SHP77 treated with DMSO at 0.1 percent for 48 hours (cell line): ENCODE measurements at places on chromosomes 12 and 14.

DNA sequence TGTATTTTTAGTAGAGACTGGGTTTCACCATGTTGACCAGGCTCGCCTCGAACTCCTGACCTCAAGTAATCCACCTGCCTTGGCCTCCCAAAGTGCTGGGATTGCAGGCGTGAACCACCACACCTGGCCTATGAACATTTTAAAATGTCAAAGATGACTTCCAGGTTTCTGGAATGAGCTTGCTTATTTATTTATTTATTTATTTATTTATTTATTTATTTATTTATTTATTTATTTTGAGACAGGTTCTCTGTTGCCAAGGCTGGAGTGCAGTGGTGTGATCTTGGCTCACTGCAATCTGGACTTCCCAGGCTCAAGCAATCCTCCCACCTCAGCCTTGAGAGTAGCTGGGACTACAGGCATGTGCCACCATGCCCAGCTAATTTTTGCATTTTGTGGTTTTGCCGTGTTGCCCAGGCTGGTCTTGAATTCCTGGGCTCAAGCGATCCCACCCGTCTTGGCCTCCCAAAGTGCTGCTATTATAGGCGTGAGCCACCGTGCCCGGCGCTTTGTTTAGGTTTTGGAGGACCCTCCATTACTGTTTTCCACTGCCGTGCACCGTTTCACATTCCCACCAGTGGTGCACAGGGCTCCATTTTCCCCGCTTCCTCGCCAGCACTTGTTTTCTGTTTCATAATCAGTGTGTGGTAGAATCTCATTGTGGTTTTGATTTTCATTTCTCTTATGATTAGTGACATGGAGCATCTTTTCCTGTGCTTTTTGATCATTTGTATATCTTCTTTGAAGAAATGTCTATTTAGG is 6.4 kb upstream of the CFAP251 start:
- no peak for DNase-seq

GRCh38 chr12:30756074-30756473 is 1.3 kb upstream of the CAPRIN2 start:
- DNase-seq = no peak

- DNase-seq = no peak
These were observed 33.6 kb downstream of the SSH1 start for GRCh38 chr12:108823804-108824203.

DNA sequence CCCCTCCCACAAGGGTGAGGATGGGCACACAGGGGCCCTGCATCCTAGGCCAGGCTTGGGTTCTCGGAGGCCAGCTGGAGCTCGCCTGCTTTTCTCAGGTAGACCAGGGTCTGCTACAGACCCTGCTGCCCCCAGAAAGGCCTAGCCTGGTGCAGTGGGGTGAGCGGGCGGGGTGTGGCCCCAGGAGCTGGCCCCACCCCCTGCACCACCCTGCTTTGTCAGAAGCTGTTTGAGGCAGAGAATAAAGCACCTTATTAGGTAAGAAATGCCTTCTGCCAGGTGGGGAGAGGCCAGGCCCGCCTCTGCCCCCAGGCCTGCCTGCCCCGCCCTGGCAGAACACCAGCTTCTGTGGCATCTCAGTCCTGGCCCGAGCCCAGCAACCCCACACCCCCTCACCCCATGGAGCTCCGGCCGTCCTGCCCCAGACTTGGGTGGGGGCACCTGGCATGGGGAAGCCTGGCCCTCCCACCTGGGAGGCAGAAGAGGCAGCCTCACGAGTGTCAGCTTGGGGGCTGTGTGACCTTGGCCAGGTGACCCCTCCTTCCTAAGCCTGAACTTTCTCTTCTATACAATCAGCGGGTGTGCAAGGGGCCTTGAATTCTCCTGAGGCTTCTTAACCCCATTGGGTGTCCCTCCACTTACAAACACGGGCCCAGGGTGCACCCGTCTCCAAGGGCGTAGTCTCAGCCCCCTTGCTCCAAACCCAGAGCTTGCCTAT is 43.2 kb downstream of the KRT80 start:
- DNase-seq = no peak

- DNase-seq = no peak
These were observed 79.7 kb downstream of the SPTB start for GRCh38 chr14:64800000-64800399.

DNA sequence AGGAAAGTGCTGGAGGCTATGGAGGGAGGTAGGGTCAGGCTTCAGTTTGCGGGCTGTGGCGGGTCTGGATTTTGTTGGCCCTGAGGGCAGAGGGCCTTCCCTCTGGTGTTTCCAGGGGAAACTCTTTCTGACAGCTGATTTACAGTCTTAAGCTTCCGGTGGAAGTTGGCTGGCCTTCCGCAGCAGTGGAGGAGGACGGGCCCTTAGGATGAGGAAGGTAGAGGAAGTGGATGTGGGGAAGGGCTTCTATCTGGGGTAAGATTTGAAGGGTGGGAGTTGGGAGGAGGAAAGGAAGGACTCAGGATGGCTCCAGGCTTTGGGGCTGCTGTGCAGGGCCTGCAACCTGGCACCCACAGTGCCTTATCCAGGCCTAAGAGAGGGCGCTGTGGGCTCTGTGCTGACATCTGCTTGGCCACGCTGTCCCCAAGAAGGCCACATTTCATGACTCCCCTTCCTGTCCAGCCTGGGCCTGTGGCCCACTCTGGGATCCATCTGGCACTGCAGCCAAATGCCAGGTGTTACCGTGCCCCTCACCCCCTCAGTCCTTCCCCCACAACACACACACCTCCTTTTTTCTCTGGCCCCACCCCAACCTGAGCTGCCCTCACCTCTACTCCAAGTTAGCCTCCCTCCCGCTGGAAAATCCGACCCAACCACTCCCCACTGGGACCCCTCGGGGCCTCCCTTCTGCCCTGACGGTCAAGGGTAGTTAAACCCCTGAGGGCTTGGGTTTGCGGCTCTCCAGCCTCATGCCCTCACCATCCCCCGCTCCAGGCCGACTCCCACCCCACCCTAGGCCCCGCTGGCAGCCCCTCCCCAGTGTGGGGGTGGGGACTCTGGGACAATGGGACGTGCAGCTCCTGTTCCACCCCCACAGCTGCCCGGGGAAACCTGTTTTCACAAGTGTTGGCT is 7.7 kb upstream of the PPP1R13B start:
- DNase-seq = no peak

DNA sequence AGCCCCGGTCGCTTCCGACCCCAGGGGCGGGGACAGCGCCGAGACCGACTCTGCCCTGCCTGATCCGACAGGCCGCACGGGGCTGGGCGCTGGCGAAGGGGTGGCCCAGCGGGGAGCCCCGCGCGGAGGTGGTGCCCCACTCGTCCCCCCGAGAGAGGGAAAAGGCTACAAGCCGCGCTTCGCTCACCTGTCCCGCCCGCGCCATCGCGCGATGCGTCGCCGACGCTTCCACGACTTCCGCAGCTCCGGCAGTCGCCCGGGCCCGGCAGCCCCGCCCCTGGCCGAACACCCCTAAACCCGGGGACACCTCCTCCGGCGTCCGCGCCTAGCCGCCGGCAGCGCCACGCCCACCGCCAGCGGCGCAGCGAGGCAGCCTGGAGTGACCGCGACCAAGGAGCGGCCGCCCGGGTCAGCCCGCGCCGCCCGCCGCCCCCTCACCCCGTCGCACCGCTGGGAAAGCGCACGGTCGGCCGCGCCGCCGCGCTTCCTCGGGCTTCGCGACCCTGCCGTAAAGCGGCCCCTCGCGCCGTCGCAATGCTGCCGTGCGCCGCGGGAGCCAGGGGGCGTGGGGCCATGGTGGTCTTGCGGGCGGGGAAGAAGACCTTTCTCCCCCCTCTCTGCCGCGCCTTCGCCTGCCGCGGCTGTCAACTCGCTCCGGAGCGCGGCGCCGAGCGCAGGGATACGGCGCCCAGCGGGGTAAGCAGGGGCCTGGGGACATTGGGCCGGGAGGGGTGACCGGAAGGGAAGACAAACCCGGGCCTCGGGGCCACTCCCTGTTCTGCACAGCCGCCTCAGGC is at the start of the genes BAG5 and COA8:
Gene BAG5 (minus strand): TSS at position 229 of the 797 bp plus-strand sequence. CDS start 1,493 bp downstream, outside the sequence.
Gene COA8 (plus strand): TSS at position 532 of the 797 bp plus-strand sequence. CDS start 42 bp downstream, at position 574.
- peak; percentile 45 for DNase-seq

DNA sequence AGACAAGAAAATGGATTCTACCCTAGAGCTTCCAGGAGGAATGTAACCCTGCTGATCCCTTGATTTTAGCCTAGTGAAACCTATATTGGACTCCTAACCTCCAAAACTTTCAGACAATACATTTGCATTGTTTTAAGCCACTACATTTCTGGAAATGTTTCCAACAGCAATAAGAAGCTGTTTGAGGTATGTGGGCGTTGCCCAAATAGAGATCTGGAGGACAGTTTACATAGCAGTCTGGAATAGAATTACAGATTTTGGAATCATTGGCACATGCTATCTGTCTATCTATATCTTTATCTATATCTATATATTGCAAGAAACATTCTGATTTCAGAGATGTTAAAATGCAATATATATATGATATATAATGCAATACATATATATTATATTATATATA is 42.4 kb upstream of the EGLN3 start:
- DNase-seq = no peak

DNA sequence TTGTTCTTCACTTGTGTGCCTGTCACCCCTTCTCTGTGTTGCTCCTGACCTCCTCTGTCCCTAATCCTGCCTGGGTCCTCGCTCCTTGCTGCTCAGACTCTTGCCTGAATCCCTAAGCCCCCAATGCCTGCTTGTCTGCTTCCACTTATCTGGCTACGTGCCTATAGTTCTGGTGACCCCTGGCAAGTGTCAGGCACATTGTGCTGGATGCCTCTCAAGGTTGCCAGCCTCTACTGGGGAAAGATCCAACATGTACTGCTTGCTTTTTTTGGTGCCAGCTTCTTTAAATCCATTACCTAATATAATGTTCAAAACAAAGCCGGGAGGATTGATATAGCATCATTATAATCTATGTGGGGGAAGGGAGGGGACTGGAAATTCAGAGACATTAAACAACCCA is 448.0 kb upstream of the CCDC196 start:
- DNase-seq = no peak

DNA sequence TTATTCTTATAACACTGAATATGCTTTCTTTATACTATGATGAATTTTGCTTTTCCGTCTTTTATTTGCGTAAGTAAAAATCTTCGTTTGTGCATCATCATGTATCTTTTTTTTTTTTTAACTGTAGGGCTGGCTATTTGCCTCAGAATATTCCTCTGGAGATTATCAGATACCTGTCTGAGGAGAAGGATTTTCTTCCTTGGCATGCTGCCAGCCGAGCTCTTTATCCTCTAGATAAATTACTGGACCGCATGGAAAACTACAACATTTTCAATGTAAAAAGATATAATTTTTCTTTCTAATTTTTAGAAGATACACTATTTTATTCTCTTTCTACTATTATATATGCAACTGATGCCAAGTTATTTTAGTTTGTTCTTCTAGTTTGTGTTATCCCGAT is 346.6 kb downstream of the TRHDE start:
- no peak for DNase-seq

DNA sequence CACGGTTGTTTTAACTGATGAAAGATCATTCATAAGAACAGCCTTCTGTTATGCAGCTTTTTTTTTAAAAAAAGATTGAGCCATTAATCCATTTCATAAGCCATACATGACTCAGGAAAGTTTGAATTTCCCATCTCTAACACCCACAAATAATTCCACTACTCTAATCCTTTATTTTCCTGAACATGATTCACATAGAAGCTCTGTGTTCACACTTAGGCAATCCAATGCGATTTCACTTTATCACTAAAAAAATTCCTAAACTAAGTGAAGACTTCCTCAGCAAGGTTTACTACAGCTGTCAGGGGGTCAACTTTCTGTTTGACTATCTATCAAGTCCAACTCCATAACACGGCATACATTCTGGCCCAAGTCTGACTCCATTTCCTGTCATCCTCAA is 25.9 kb downstream of the PKP2 start:
- DNase-seq = no peak

DNA sequence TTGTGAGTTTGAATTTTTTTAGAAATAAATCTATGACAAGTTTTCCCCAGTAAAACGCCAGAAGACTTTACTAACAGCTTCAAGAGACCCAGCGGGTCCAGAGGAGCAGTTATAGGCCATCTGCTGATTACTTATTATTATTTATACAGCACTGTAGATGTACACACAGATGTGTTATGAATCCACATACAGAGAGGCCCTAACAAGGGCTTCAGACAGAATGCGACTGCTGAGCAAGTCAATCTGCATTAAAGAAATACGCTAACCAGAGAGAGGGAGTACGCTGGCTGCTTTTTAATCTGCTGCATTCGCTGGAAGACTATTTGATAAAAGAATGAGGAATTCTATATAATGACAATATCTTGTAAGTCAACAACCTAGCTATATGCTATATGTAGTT is 32.5 kb downstream of the ATF7 start:
- DNase-seq = no peak

- DNase-seq = no peak
These were observed 20.4 kb upstream of the TMEM260 start for GRCh38 chr14:56559182-56559581.

GRCh38 chr12:68224613-68225285 is 861 bp downstream of the IL26 start:
- no peak for DNase-seq

DNA sequence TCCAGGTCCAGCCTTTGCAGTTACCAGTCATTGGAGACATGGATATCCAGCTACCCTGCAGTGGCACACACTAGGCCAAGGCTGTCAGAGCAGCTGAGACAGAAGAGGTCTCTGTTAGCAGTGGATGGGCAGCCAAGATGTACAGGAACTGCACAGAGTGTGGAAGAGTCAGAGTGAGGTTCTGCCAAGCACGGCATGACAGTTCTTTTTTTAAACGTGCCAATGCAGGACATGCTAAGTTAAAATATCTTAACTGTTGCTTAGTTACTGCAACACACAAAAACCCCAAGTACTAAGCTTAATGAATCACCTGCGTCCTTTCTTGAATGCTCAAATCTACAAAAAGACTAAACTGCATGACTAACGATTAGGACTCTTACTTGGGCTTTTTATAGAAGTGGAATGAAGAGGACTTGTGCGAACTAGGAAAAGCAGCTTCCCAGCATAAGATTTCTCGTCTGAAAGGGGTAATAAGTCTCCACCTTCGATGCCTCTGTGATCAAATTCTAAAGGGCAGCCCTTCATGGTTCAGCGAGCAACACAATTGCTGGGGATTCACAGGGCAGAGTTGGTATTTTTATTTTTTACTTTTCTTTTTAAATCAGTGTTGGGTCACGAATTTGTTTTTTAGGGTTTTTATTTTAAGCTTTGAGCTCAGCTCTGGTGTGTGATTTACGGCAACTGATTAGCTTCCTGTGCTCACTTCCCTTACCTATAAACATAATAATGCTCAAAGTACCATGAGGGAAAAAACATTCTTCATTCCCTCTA is 20.6 kb downstream of the MAPK1IP1L start:
- no peak for DNase-seq

GRCh38 chr12:71335151-71335962 is 104.2 kb upstream of the LGR5 start:
- DNase-seq = no peak
